ENCODE measurements at places on chromosomes 12 and 14. TPM values are rescaled to one million over a fixed set of nuclear protein-coding genes. Genes with fewer than 3 reads are reported as not detected.

SSTR1 gene
- polyA plus RNA-seq, result 1.2 TPM

OVCH1 gene
- 0.37 TPM for polyA plus RNA-seq

GZMH gene
- polyA plus RNA-seq, result not detected

RD3L gene
- not detected for polyA plus RNA-seq

NKX2-8 gene
- not detected for polyA plus RNA-seq

SPX gene
- polyA plus RNA-seq, result 21.3 TPM

RASSF8 gene
- 6.9 TPM for polyA plus RNA-seq

RTL1 gene
- not detected for polyA plus RNA-seq

PLEKHG7 gene
- polyA plus RNA-seq, result not detected

CD163 gene
- polyA plus RNA-seq, result 123 TPM

MYO1H gene
- polyA plus RNA-seq, result 0.40 TPM

TCTN2 gene
- 4.3 TPM for polyA plus RNA-seq

AJUBA gene
- polyA plus RNA-seq, result 1.6 TPM

EXOC3L4 gene
- polyA plus RNA-seq, result 1.7 TPM

WIF1 gene
- 1.0 TPM for polyA plus RNA-seq

LRIG3 gene
- 14.7 TPM for polyA plus RNA-seq

MYF5 gene
- polyA plus RNA-seq, result not detected

PPM1H gene
- polyA plus RNA-seq, result 1.5 TPM

HRK gene
- polyA plus RNA-seq, result 0.03 TPM

TTLL5 gene
- polyA plus RNA-seq, result 12.9 TPM

HCAR1 gene
- polyA plus RNA-seq, result 0.79 TPM

KSR2 gene
- 0.20 TPM for polyA plus RNA-seq

MYH6 gene
- 0.56 TPM for polyA plus RNA-seq

TEX22 gene
- polyA plus RNA-seq, result not detected

ACTR10 gene
- polyA plus RNA-seq, result 30.4 TPM

AQP6 gene
- 1.7 TPM for polyA plus RNA-seq

DPY19L2 gene
- polyA plus RNA-seq, result 6.2 TPM

ARHGAP9 gene
- 28.7 TPM for polyA plus RNA-seq

IFI27L2 gene
- polyA plus RNA-seq, result 120 TPM

NPFF gene
- not detected for polyA plus RNA-seq

B4GALNT1 gene
- 2.5 TPM for polyA plus RNA-seq

KLHL28 gene
- polyA plus RNA-seq, result 1.9 TPM

ART4 gene
- 0.74 TPM for polyA plus RNA-seq

POTEM gene
- polyA plus RNA-seq, result not detected

MYL6B gene
- polyA plus RNA-seq, result 88.5 TPM

P2RX2 gene
- polyA plus RNA-seq, result 0.37 TPM

ZBTB42 gene
- polyA plus RNA-seq, result 8.4 TPM

RNASE2 gene
- 2.4 TPM for polyA plus RNA-seq

KERA gene
- not detected for polyA plus RNA-seq

BRMS1L gene
- polyA plus RNA-seq, result 11.7 TPM

KRT6C gene
- polyA plus RNA-seq, result 0.56 TPM

NID2 gene
- 25.9 TPM for polyA plus RNA-seq

DPF3 gene
- polyA plus RNA-seq, result 0.41 TPM
